ENCODE measurements at places on chromosomes 12 and 14.
A peak's percentile ranks its signal among the peaks of the same experiment; 100 is the strongest.

DNA sequence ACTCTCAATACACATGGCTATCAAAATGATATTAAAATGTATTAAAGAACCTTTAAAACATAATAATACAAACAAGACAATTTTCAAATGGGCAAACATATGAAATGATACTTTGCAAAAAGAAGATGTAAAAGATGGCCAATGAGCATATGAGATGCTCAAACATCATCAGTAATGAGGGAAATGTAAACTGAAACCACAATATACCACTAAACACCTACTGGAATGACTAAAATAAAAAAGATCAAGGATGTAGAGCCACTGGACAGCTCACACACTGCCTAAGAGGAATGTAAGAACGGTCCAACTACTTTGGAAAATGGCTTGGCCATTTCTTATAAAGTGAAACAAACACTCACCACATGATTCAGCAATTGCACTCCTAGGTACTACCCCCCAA lies 97.2 kb upstream of the BBS10 start:
- no peak for DNase-seq

DNA sequence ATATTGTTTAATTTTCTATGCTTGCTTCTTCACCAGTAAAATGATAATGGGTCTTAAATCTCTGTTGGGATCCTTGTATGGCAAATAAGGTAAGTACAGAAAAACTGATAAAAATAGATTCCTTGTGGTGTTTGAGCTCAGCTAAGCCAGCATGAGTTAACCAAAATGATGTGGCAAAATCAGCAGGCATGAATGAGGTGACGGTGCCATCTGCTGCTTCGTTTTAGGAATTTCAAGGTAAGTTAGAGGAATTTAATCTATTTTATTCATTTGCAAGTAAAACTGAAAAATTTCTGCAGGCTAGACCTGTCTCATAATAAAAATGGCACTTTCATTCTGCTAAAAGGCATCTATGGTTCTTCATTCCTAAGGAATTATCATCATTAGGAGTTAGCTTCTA lies 10.0 kb upstream of the CLEC7A start:
- DNase-seq: peak; percentile 12

- no peak for DNase-seq
Observed at GRCh38 chr12:118355843-118356242, 16.9 kb downstream of the TAOK3 start.

DNA sequence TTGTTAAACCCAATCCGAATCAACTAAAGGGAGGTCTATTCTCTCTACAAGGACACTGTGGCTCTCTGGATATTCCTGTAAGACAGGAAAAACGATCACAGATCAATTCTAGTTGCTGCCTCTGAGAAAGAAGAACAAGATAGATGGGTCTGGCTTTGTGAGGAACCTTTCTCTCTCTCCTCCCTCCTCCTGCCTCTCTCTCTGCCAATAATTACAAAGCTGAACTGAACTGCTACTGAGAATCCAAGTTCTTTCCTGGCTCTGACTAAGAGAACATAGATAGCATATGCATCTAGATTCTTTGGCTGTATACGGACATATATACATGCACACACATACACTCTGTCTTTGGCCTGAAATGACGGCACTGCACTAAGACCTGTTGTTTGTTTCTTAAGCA lies 27.6 kb downstream of the ETV6 start:
- no peak for DNase-seq

DNA sequence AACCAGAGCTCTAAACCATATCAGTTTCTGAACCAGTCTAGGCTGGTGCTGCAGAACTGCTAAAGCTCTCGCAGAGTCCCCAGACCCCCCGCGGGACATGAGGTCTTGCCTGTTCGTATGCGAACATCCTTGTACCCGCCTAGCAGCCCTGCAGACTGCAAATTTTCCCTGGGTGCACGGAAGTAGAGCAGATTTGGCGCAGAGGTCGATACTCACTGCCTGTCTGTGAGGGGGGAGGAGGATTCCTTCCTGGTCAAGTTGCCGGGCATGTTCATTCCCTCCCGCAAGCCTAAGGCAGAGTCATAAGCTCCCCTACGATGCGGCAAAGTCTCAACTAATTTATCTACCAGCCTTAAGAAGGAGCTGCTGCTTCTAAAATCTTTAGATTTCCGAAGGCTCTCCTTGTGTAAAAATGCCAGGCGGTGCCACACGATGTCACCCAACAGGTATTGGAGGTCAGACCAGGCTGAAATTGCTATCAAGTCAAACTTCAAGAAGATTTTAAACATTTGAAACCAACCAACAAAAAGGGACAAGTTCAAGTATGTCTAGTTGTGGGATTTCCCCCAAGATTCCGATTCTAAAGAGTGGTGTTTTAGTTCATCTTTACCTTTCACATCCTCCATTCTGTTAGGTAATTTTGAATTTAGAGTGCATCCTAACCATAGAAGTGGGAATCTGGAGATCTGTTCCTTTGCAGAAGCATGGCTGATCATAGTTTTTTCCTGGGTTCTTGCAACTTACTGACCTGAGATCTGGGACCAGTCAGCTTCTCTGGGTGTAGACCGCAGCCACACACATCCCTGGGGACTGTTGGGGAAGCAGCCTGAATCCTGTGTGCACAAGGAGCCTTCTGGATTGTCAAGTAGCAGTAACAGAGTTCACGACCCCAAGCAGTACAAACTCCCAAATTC lies 1.6 kb upstream of the PAX9 start:
- DNase-seq: no peak

DNA sequence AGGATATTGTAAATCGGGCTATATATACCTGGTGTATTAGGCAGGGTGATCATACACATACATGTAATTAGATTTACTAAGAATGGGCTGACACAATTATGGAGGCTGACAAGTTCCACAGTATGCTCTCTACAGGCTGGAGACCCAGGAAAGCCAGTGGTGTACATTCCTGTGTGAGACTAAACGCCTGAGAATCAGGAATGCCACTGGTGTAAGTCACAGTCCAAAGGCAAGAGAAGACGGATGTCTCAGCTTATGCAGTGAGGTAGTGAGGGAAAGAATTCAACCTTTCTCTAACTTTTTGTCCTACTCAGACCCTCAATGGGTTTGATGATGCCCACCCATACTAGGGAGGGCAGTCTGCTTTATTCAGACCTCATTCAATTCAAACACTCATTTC lies 57.1 kb downstream of the METTL25 start:
- DNase-seq: no peak

GRCh38 chr14:91250912-91251311 lies 6.4 kb upstream of the GPR68 start:
- no peak for DNase-seq

DNA sequence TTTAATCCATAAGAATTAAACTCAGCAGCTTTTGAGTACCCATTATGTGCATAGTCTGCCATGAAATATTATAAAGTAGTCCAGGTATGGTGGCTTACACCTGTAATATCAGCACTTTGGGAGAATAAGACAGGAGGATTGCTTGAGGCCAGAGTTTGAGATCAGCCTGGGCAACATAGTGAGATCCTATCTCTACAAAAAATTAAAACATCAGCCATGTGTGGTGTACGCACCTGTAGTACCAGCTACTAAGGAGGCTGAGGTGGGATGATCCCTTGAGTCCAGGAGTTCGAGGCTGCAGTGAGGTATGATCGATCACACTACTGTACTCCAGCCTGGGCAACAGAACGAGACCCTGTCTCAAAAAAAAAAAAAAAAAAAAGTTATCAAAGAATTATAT lies 15.3 kb downstream of the MARK3 start:
- no peak for DNase-seq

- peak; percentile 71 for DNase-seq
Observed at GRCh38 chr12:57476162-57476992, 3.3 kb downstream of the ARHGAP9 start.

GRCh38 chr12:68505970-68506369 lies 104.7 kb upstream of the RAP1B start:
- no peak for DNase-seq

- no peak for DNase-seq
Observed at GRCh38 chr12:11730299-11731041, 81.0 kb downstream of the ETV6 start.

- DNase-seq: no peak
Observed at GRCh38 chr12:81465191-81465590, 294.0 kb downstream of the PPFIA2 start.

DNA sequence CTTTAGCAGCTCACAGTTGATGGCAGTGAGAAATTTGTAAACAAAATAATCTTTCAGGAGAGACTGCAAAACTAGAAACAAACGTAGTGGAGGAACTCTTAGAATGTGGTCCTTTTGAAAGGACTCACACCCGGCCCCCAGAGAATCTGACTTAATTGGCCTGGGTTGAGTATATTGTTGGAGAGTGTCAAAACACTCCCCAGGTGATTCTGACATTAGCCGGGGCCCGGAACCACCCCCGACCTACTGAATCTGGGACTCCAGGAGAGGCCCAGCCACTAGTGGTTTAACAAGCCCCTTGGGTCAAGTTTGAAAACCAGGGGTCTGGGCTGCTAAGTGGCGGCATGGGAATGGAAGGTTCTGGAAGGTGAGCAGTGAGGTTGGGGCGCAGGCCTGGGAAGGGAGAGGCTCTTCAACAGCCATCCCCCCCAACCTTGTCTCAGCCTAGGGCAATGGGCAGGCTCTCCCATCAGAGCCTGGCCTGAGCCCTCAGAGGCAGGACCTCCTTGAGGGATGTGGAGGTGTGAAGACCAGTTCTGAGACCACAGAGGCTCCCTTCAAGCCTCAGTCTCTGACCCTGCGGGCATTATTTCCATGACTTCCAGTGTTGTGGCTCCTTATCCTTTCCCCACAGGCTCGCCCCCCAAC lies 1.1 kb upstream of the ELK3 start:
- DNase-seq: no peak

DNA sequence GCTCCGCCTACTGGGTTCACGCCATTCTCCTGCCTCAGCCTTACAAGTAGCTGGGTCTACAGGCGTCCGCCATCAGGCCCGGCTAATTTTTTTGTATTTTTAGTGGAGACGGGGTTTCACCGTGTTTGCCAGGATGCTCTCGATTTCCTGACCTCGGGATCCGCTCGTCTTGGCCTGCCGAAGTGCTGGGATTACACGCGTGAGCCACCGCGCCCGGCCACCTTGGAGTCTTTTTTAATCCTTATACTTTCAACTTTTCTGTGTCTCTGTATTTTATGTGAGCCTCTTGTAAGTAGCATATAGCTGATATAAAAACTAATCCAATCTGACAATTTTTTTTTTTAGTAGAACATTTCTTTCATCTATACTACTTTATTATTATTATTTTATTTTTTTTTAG lies 15.6 kb downstream of the HSD17B6 start:
- DNase-seq: no peak

DNA sequence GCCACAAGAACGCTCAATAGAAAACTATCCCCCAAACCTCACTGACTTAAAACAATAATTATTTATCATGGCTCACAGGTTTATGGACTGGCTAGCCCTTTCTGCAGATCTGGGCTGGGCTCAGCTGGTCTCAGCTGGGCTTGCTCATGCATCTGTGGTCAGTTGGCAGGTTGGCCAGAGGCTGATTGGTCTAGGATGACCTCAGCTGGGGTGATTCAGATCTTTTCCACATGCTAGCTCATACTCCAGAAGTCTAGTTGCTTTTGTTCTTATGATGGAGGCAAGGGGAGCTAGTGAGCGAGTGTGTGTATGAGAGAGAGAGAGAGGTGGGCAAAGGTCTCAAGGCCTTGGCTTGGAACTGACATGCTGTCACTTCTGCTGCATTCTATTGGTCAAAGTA lies 181.2 kb upstream of the NRXN3 start:
- DNase-seq: no peak

GRCh38 chr12:52633383-52633782 lies 15.0 kb upstream of the KRT73 start:
- no peak for DNase-seq

GRCh38 chr14:29380826-29381225 lies 546.8 kb downstream of the PRKD1 start:
- DNase-seq: no peak

DNA sequence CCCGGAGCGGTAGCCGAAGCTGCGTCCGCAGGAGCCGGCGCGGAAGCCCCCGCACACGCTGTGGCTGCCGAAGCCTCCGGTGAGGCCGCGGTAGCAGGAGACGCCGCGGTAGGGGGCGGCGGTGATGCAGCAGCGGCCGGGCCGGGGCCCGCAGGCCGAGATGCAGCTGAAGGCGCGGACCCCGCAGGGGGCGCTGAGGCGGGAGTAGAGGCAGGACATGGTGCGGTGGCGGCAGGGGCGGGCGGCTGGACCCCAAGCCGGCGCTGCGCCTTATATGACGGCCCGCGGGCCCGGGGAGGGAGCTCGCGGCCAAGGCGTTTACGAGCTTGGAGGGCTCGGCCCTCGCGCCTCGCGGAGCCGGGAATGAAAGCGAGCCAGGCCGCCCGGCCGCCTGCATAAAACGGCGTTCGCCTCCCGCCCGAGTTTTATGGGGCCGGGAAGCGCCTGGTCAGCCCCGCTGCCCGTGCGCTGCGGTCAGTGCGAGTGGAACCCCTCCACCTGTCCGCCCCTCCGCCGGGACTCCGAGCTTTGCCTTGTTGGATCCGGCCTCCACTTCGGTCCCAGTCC lies 16.0 kb upstream of the KRT86 start:
- no peak for DNase-seq

All from stimulated activated CD4-positive, alpha-beta T cell treated with anti-CD3 and anti-CD28 coated beads, Interleukin-12 subunit alpha, Interleukin-12 subunit beta, amount 100 ng/mL, for 4 hours (primary cell).